NCI-H1048 (cell line): ENCODE measurements at places on chromosomes 5 and 9.

- DNase-seq, result no peak
Observed at GRCh38 chr5:62707131-62707530, 128.5 kb downstream of the LRRC70 start.

GRCh38 chr5:109045710-109046109, 298.0 kb downstream of the FER start:
- no peak for DNase-seq

GRCh38 chr5:28156981-28157380, 1118.6 kb upstream of the CDH9 start:
- no peak for DNase-seq

DNA sequence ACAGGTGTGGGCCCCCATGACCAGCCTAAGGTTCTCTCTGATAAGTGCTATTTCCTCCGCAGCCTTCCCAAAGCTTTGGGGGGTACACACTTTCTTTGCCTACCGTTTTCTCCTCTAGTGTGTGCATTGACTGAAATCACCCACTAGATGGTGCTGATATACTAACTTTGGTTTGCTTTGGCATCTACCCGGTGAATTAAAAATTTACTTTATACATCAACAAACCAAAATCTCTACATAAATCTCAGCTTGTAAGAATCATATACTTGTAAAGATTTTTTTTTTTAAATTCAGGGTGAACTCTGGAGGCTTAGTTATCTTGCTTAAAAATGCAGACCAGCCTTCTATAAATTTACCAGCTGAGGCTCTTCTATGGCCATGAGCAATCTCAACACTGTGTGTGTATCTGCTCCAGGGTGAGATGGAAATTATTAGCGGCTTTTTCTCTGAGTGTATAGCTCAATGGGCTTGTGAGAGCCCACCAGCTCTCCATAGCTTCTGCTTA, 475.7 kb upstream of the TNC start:
- DNase-seq, result no peak

- DNase-seq, result no peak
Observed at GRCh38 chr9:87677776-87678587, 47.9 kb upstream of the CTSL start.

DNA sequence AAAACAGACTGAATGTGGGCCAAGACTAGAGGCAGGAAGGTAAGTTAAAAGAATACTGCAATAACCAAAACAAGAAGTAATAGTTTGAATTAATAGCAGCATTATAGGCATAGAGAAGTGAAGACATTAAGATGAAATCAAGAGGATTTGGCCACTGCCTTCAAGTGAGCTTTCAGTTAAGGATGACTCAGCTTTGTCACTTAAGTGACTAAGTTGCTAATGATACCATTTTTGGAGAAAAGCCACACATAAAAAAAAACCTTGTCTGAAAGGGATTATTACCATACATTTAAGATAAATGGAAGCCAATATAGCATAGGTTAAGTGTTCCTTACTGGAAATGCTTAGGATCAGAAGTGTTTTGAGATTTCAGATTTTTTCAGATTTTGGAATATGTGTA, 57.0 kb downstream of the ECPAS start:
- no peak for DNase-seq

- no peak for DNase-seq
Observed at GRCh38 chr9:101536938-101537337, 3.3 kb downstream of the RNF20 start.

GRCh38 chr9:83234541-83234940, 171.6 kb upstream of the RASEF start:
- no peak for DNase-seq
